MV-4-11 (cell line): ENCODE measurements at places on chromosomes 11 and 22.

- DNase-seq = no peak
Measured at GRCh38 chr11:74577624-74578396, 14.6 kb upstream of the POLD3 start.

DNA sequence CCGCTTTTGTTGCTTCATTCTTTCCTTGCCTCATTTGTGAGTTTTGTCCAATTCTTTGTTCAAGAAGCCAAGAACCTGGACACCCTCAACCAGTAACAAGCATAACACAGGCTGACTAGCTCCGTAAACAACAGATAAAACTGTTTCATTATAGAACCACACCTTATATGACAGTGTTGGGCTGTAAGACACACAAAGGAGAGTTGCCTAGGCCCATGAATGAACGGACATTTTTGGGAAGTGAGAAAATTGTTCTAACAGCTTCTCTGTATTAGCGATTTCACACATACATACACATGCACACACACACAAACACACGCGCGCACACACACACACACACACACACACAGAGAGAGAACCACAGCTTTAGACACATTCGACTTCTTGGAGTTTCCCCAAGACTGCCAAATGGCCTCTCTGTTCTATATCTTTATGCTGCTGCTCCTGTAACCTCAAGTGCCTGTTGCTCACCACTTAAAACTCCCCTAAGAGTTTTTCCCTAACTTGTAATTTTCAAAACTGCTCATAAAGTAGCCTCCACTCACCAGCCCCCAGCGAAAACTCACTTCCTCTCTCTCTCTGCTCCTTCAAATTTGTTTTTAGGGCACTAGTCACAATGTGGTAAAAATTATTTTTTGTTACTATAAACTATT, 35.9 kb downstream of the CTSC start:
- peak; percentile 82 for DNase-seq

DNA sequence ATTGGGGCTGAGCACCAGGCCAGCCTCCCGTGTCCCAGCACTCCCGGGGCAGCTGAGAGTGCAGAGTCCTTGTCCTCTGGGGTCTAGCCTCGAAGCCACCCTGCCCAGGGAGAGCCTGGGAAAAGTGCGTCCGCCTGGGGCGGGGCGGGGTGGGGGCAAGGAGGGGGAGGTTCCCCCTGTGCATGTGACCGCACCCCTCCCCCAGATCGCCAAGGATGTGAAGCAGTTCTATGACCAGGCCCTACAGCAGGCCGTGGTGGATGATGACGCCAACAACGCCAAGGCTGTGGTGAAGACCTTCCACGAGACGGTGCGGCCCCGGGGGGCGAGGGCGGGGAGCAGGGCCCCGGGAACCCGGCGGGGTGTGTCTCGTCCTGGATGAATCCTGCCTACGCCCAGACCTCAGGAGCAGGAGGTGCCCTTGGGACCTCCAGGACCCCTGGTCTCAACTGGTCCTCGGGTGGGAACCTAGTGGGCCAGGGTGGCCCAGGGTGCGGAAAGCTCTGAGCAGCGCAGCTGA, 5.3 kb upstream of the TSSC4 start:
- DNase-seq = no peak

DNA sequence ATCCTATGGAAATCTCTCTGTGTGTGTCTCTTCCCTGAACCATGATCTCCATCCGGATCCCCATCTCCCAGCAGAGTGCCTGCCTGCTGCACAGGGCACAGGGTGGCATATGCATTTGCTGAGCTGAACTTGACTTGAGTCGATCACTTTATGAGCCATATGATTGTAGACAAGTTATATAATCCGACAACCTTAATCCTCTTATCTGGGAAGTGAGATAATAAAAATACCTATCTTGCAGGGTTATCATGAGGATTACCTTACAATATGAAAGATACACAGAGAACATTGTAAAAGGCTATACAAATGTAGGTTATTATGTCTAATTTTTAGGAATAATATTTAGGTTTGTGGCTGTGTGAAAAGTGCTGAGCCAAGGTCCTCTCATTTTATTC, 124.5 kb downstream of the ST3GAL4 start:
- no peak for DNase-seq

DNA sequence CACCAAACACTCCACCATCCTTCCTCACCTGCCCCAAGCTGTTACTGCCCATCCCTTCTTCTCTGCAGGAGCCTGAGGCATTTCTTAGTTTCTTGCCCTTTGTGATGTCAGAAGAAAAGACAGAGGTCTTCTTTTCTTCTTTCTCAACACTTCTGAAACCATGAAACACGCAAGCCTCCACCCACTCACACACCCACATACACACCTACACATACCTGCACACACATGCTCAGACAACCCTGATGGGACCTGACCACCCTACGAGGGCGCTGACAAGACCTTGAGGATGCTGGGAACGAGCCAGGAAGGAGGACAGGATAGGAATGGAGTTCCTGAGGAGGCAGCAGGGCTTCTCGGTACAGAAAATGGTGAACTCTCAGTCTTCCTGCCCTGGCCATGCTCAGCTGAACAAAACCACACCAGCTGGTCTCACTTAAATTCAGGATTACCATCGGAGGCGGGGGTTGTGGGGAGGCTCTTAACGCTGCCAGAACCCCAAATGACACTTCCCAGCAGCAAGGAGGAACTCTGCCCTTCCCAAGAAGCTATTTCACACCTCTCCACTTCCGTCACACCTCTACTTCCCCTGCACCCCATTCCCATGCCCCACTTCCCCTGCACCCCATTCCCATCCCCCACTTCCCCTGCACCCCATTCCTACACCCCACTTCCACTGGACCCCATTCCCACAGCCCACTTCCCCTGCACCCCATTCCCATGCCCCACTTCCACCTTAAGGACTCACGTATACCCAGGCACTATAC, 41.0 kb downstream of the CSF2RB start:
- no peak for DNase-seq

DNA sequence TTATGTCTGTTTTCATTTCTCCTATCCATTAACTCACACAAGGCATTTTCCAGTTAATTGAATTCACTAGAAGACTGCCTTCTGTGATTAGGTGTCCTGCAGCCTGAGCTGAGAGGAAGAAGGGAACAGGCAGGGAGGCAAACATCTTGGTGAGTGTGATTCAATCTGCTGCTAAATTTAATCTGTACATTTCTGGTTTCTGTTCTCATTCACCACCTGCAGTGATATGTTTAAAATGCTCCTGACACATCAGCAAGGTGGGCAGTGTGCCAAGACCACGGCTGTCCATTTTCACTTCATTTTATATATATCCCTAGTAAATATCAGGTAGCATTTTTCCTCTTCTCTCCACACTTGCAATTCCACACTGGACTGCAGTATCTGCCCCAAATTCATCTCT, 416.5 kb downstream of the TMEM135 start:
- DNase-seq = no peak

GRCh38 chr11:47005441-47005840, 68.9 kb downstream of the CSTPP1 start:
- no peak for DNase-seq

DNA sequence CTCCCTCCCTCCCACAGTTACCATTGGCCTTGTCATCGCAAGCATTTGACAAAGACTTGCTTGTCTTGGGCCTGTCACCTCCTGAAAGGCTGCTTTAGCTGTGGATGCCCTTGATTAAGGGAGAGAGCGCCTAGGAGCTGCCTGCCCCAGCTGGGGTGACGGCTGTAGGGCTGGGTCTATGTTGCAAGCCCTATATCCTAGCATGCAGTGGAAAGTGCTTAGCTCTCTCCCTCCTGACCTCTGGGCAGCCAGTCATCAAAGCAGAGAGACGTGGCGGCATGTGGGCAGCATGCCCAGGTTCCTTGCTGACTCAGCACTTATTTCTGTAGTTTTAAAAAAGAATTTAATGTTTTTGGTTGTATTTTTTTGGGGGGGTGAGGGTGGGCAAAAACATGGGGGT, 75.9 kb downstream of the BARX2 start:
- no peak for DNase-seq

DNA sequence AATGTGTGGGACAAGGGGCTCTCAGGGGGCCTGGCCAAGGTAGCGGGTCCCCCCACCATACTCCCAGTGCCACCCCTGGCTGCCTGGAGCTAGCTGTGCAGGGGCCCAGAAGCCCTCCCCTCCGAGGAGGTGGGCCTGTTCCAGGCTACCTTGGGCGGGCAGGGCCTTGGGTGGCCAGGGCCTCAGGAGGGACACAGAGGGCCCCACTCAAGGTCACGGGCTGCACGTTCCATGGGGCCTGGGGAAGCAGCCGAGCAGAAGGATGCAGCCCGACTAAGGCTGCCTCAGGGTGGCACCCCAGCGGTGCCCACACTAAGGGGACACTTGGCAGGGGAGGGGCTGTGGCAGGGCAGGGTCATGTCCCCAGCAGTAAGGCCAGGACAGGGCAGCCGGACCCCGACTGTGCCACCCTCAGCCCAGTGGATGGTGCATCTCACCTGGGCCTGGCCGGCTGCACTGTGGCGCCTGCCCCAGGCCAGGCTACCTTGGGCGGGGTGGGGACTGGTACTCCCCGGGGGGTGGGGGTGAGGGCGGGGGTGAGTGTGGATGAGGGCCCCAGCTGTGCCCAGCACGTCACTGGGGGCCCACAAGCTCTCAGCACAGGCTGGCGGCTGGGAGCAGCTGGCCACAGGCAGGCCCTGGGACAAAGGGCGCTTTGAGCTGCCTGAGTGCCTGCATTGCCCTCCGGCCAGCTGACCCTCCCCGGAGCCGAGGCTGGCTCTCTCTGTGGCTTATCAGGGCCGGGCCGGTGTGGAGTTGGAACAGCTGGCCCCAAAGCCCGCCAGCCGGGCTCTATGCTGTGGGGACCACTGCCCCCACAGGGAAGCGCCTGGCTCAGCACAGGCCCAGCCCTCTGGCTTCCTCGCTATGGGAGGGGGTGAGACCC, 117.1 kb downstream of the KCNQ1 start:
- DNase-seq = no peak

- no peak for DNase-seq
Measured at GRCh38 chr11:46009647-46010046, 87.2 kb downstream of the LARGE2 start.

- DNase-seq = no peak
Measured at GRCh38 chr11:57475671-57476046, 15.3 kb downstream of the RTN4RL2 start.

- DNase-seq = no peak
Measured at GRCh38 chr11:122085712-122086111, 30.3 kb downstream of the BLID start.

DNA sequence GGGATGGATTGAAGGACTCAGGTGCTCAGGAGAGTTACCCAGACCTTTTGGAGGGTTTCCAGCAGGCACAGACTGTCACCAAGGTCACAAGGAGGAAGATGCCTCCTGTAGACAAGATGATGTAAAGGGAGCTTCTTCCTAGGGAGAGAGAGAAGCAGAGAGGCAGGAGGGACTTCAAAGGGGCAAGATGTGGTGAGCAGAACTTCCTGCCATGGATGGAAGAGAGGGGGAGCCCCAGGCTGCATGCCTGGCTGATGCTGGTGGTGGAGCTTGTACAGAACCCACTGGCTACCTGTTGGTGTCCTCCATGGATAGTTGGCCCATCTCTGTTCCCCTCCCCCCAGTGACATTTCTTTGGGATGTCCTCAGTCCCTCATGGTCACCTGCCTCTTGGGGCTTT, 4.2 kb downstream of the HEPN1 start:
- DNase-seq = no peak

- DNase-seq = no peak
Measured at GRCh38 chr11:74288911-74289310, 22.5 kb downstream of the P4HA3 start.

- no peak for DNase-seq
Measured at GRCh38 chr11:68142441-68143309, 21.5 kb upstream of the CHKA start.

DNA sequence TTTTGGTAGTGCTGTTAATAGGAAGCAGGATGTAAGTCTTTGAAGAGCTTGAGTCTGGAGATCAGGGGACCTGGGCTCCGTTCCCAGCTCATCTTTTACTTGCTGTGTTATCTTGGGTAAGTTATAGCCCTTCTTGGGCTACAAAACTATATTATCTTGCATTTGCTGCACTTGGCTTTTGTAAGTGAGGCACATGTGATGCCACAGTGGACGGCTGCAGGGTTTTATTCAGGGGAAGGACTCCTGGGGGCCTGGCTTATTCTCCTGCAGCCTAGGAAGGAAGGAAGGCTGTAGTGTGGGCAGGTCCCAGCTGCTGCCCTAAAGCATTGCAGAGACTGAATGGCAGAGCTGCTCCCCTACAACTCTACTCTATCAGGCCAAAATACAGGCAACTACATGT, 6.4 kb downstream of the CD82 start:
- no peak for DNase-seq

GRCh38 chr22:20843501-20843900, 15.1 kb downstream of the PI4KA start:
- no peak for DNase-seq

DNA sequence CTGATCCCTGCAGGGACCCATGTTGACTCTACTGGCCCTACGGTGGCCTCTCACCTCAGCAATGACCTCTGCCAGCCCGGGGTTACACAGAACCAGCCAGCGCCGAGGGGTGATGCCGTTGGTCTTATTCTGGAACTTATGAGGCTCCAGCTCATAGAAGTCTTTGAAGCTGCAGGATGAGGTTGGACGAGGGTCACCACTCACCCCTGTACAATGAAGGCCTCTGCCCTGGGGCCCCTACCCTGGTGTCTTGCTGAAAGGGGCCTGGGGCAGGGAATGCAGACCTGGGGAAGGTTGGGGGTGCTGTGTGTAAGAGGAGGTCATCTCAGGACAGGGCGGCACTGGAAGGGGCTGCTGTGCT, 6.8 kb downstream of the PYGM start:
- no peak for DNase-seq

DNA sequence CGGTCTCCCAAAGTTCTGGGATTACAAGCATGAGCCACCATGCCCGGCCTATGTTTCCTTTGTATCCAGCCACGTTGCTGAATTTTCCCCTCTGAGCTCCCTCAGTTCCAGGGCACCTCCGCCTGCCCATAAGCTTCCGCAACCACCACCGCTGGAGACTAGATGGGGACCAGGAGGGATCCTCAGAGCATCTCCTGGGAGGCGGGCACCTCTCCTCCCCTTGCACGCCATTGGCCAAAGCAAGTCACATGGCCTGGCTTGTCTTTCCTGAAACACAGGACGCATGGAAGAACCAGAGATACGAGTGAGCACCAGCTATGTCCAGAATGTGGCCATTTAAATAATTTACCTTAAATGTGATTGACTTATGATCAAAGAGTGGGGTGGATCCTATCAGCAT, 388.3 kb downstream of the BRD1 start:
- DNase-seq = no peak

GRCh38 chr11:112268406-112268805, 7.7 kb upstream of the PLET1 start:
- no peak for DNase-seq

DNA sequence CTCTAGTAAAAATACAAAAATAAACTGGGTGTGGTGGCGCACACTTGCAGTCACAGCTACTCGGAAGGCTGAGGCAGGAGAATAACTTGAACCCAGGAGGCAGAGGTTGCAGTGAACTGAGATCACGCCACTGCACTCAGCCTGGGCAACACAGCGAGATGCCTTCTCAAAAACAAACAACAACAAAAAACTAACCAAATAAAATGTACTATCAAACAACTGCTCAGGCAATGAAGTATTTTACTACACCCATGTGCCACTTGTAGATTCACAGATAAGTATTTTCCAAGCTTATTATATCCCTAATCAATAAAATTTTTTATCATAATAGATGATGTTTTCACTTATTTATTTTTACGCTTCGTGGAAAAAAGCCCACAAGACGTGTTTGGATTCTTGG, 924 bp downstream of the C11orf65 start:
- no peak for DNase-seq
